GM23338 (cell line): ENCODE measurements at places on chromosomes 7 and 10. TPM values are rescaled to one million over a fixed set of nuclear protein-coding genes. Genes with fewer than 3 reads are reported as not detected.
A peak's percentile ranks its signal among the peaks of the same experiment; 100 is the strongest.

- H3K4me3 ChIP-seq = no peak overlapping the region
- H3K27me3 ChIP-seq = no peaks in the 10 kb centered on the region
- peaks cover 19% of the 10 kb centered on the region for H3K4me1 ChIP-seq
- no peak overlapping the region for H3K27ac ChIP-seq
Observed at GRCh38 chr7:116906391-116906790, 44.0 kb downstream of the CAPZA2 start.

DNA sequence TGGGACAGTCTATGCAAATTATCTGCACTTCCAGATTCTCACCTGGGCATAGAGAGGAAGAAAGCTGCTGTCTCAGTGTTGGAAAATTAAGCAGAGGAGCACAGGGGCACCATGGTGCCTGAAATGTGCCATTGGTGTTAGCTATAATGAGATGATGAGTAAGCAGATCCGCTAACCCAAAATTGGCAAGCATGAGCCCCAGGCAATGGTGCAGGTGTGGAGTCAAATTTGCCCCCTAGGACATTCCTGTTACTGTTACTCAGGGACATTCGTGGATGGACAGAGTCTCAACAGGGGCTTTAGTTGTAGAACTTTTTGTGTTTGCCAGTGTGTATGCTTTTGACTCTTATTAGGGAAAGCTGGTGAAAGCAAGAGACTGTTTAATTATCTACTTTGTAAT, 385.2 kb upstream of the KLF6 start:
- H3K27ac ChIP-seq = no peak overlapping the region
- H3K4me3 ChIP-seq = no peak overlapping the region
- H3K27me3 ChIP-seq = no peaks in the 10 kb centered on the region
- H3K36me3 ChIP-seq = no peaks in the 10 kb centered on the region
- no peaks in the 10 kb centered on the region; the same call in 1 of the 2 replicates for H3K4me1 ChIP-seq

DNA sequence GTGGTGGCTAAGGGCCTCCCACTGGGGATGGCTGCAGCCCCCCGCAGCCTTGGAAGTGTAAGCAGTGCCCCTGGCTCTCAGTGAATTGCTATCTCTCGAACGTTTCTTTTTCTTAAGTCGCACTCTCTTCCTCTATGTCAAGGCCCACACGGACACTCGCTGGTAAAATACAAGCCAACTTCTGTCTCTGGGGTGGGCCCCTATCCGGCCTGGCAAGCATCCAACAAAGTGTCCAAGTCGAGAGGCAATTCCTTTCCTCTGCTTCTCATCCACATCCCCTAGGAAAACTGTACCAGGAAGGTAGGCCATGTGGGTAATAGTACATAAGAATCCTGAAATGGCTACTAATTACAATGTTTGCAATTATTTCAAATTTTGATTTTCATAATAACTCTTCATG, 194.9 kb upstream of the MGMT start:
- no peaks in the 10 kb centered on the region for H3K36me3 ChIP-seq
- H3K27ac ChIP-seq = no peak overlapping the region
- no peaks in the 10 kb centered on the region for H3K27me3 ChIP-seq

- H3K27me3 ChIP-seq = no peaks in the 10 kb centered on the region
- H3K4me1 ChIP-seq = no peaks in the 10 kb centered on the region
- no peak for DNase-seq
- H3K4me3 ChIP-seq = no peak overlapping the region
- no peak overlapping the region for H3K27ac ChIP-seq
- H3K36me3 ChIP-seq = no peaks in the 10 kb centered on the region
Observed at GRCh38 chr10:48445932-48446331, 139.5 kb downstream of the MAPK8 start.

DNA sequence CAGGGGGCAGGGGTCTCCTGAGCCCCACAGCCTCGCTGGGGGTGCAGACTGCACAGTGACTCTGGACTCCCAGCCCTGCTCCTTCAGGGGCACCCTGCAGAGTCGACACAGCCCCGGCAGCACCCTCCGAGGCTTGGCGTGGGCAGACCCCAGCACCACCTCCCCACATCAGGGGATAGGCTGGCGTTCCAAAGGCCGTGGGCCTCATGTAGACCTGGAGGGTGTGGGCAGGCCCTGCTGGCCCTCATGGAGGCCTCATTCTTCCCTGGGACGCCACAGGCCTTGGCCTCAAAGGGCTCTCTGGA, 265.9 kb downstream of the ELFN1 start:
- no peaks in the 10 kb centered on the region for H3K4me1 ChIP-seq
- no peaks in the 10 kb centered on the region for H3K36me3 ChIP-seq
- no peak overlapping the region for H3K27ac ChIP-seq
- H3K4me3 ChIP-seq = no peak overlapping the region

DNA sequence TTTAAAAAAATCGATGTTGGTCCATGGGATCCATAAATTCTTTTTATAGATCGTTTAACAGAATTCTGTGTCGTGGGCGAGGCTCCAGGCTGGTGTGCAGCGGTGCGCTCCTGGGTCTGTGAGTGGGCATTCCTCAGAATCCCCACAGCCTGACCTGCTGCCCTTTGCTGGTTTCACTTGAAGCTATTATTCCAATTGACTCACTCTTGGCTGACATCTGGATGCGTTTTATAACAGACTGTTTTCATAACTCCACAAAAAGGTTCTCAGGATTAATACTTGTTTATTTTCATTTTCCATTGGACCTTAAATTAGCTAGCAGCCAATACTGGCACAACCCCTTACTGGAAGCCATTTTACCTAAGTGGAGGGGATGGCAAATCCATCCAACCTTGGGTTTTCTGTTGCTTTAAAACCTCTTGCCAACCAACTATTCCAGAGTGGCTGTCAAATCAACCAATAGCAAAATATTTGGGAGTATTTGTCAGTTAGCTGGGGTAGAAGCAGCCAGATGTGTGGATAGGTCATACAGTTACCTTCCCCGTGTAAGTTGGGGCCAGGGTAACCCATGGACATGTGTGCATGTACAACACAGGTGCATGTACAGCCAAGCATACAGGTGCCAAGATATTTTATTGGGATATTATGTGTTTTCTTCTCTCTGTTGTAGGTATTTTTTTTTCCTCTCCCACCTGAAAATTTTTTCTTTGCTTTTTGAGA, 160.7 kb upstream of the ZNF32 start:
- no peaks in the 10 kb centered on the region for H3K27me3 ChIP-seq
- no peak overlapping the region for H3K27ac ChIP-seq
- DNase-seq = no peak
- no peak overlapping the region for H3K4me3 ChIP-seq

DNA sequence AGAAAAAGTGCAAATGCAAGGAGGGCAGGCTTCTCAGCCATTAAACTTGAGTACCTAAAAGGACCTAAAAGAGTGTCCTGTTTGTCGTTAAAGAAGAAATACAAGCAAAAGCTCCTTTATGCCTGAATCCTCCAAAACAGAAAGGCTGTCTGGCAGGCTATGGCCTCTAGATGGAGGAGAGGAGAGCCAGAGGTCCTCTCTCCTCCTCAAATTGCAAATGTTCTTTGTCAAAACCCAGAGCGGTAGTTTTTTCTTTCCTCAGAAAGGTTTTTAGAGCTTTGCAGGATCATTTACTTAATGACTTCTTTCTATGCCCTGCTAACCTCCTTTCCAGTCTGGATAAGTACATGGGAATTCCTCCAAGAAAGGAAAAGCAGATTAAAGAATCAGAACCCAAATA, 1.9 kb upstream of the SORCS1 start:
- no peak overlapping the region for H3K4me3 ChIP-seq
- peak; percentile 48 for DNase-seq

- no peak overlapping the region for H3K4me3 ChIP-seq
- no peaks in the 10 kb centered on the region for H3K27me3 ChIP-seq
- DNase-seq = no peak
- no peaks in the 10 kb centered on the region for H3K36me3 ChIP-seq
- no peaks in the 10 kb centered on the region for H3K4me1 ChIP-seq
- H3K27ac ChIP-seq = no peak overlapping the region
Observed at GRCh38 chr10:95711492-95711891, 17.8 kb upstream of the TCTN3 start.

DNA sequence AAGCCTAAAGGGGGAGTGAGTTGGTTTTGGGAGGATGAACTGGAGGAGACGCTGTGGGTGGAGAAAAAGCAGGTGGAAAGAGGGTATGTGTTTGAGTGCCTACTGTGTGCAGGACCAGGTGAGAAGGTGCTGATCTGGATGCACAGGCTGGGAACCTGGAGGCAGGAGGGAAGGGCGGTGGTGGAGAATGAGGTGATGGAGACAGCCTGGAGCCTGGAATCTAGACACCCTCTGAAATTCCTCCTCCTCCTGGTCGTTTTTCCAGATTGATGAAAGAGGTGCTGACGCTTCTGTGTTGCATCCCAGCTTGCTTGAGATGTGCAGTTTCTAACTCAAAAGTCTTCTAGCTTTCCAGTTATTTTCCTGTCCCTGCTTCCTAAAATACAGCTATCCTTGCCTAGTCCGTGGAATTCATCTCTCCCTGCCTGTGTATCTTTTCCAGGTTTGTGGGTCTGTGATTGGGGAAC, 67.5 kb downstream of the LRMDA start:
- no peak overlapping the region for H3K4me3 ChIP-seq
- no peaks in the 10 kb centered on the region for H3K27me3 ChIP-seq
- no peaks in the 10 kb centered on the region for H3K36me3 ChIP-seq
- H3K4me1 ChIP-seq = no peaks in the 10 kb centered on the region
- no peak overlapping the region for H3K27ac ChIP-seq

DNA sequence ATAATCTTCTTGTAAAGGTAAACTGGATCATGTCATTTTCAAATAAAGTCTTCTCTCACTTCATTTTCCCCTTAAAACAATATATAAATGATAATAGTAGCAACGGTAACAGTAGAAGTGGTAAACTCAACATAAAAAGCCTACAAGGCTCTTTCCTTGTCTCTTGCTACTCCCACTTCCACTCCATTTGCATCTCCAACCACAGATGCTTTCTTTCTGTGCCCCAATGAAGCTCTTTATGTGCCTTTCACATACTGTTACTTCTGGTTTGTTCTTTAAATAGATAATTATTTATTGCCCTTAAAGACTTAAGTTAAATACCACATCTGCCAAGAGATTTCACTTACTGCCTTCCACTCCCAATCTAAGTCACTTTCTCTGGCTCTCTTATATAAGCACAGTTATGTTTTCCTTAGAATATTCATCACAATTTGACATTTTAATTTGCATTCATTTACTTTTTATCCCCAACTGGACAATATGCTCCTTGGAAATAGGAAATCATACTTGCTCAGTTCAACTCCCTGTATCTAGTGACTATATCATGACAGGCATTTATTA, 149.9 kb downstream of the CRPPA start:
- H3K27ac ChIP-seq = no peak overlapping the region
- no peaks in the 10 kb centered on the region for H3K36me3 ChIP-seq

DNA sequence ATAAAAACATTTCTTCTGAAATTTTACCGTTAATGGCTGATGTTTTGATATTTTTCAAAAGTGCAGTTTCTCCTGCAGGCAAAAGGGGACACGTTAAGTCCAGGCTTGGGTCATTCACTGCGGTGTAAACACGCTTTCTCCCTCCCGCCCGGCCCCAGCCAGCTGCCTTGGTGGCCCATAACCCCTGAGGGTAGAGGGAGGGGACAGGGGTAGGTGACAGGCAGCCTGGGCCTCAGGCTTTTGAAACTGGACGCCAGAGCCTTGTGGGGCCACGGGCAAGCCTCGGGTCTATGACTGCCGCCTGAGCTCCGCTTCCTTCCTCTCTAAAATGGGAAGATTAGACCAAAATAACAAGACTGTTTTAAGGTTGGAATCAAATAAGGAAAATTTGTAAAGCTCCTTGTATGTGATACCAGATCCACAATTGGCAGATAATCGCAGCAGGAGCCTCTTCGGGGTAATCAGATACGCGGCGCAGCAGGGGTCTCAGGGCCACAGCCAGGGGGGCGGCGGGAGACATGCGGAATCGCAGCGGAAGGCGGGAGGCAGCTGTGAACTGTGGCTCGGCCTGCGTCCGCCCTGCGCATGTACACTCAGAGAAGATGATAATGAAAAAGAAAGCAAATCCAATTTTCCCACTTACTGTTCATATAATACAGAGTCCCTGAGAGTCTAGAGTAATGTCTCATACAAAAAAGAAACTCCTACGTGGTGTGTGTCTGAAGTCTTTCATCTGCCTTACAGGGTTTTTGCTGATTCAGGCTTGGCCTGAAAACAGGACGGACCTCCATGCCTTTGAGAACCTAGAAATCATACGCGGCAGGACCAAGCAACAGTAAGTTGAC, 138.3 kb downstream of the EGFR start:
- no peaks in the 10 kb centered on the region for H3K36me3 ChIP-seq
- H3K4me1 ChIP-seq = peaks cover 9% of the 10 kb centered on the region; the same call in 1 of the 2 replicates
- no peak overlapping the region for H3K27ac ChIP-seq
- no peak overlapping the region for H3K4me3 ChIP-seq
- no peaks in the 10 kb centered on the region for H3K27me3 ChIP-seq

- H3K36me3 ChIP-seq = no peaks in the 10 kb centered on the region
- no peak for DNase-seq
- peaks cover 3% of the 10 kb centered on the region for H3K4me1 ChIP-seq
- H3K4me3 ChIP-seq = no peak overlapping the region
Observed at GRCh38 chr7:14480281-14480680, 422.3 kb downstream of the DGKB start.

DNA sequence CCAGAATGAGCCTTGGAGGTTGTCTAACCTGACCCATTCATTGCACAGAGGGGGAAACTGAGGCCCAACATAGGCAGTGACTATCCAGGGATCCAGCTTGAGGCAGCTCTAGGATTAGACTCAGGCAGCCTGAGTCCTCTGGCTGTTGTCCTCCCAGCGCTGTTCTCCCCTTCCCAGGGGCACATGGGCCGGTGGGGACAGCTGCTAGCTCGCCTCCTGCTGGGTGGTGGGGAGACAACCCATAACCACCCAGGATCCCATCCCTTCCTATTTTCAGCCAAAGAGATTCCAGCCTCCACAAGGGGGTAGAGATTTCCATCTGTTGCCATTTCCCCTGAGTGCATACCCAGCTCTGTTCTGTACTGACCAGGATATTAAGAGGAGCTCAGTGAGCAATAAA, 145.1 kb upstream of the GPR26 start:
- H3K4me3 ChIP-seq = no peak overlapping the region
- H3K4me1 ChIP-seq = no peaks in the 10 kb centered on the region
- no peaks in the 10 kb centered on the region for H3K27me3 ChIP-seq
- DNase-seq = no peak
- no peak overlapping the region for H3K27ac ChIP-seq

GRCh38 chr7:16849296-16850148, 32.3 kb downstream of the AGR3 start:
- DNase-seq = no peak
- H3K4me3 ChIP-seq = no peak overlapping the region
- no peaks in the 10 kb centered on the region for H3K27me3 ChIP-seq
- no peak overlapping the region for H3K27ac ChIP-seq

DNA sequence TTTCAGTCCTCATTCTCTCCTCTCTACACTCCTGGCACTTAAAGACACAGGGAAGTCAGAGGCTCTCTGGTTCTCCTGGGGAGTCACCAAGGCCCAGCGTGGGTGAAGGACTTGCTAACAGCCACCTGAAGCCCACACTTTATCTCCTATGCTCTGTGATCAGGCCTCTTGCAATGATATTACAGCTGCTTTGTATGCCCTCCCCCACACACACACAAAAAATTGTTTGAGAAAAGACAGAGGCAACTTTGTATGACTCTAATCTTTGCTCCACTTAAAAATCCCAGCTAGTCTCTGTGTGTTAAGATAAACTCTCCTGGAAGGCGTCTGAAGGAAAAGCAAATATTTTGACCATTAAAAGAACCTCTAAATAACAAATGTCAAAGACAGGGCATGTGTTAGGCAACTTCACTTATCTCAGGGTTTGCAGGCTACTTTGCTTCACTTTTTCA, 507.2 kb downstream of the TNS3 start:
- H3K27me3 ChIP-seq = no peaks in the 10 kb centered on the region
- no peaks in the 10 kb centered on the region for H3K36me3 ChIP-seq
- no peak overlapping the region for H3K27ac ChIP-seq
- no peak for DNase-seq
- H3K4me1 ChIP-seq = no peaks in the 10 kb centered on the region

The TACR2 gene
- total RNA-seq = 0.54 TPM in 1 of 2 replicates, not detected in the other

The EPO gene
- total RNA-seq = 0.89 TPM in 1 of 2 replicates, not detected in the other

The ARL3 gene
- total RNA-seq = 8.5 and 9.4 TPM in 2 replicates

The FAM24A gene
- total RNA-seq = not detected in 2 replicates
